Activated T-helper 17 cell treated with anti-CD3 and anti-CD28 coated beads, Interleukin-2, amount 50 U/mL, for 72 hours (primary cell): ENCODE measurements at places on chromosomes 7 and 10. TPM values are rescaled to one million over a fixed set of nuclear protein-coding genes. Genes with fewer than 3 reads are reported as not detected.

The AGR3 gene
- total RNA-seq: not detected

- ATAC-seq: no peak
Measured at GRCh38 chr7:89695241-89695640, 459.0 kb upstream of the STEAP1 start.

GRCh38 chr10:21230219-21230618 is 295.3 kb downstream of the SKIDA1 start:
- no peak for ATAC-seq

The CYP3A4 gene
- not detected for total RNA-seq

The PNLIP gene
- total RNA-seq: not detected

- ATAC-seq: peak; percentile 92
Measured at GRCh38 chr10:71888623-71889387, 37.8 kb upstream of the PSAP start.

DNA sequence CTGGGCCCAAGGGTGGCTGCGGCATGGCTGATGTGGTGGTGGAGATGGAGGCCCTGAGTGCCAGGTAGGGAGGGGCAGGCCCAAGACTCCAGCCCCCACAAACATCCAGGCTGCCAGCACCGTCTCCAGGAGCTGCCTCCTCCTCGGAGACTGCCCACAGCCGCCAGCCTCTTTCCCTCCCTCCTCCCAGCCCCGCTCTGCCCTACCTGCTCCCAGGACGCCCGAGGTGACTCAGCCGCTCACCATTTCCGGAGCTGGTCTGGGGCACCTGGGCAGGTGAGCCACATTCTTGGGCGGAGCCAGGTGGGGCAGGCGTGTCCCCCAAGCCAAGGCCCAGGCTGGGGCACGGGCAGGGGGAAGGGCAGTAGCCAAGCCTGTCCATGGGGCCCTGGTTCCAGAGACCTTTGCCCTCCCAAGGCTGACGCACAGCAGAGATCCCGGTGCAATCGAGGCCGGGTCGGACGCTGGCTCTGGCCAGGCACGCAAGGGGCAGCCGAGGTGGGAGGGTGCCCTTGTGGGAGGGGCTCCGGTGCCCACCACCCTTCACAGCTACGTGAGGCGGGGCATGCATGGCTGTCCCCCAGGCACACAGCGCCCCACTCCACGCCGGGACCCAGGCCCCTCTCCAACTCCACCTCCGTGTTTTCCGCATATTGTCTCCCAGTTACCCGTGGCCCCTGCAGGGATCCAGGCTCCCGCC is 8.8 kb downstream of the ADAP1 start:
- ATAC-seq: no peak

The FBXO24 gene
- 5.6 TPM for total RNA-seq

The PRPS1L1 gene
- total RNA-seq: not detected

The ZNF365 gene
- 0.19 TPM for total RNA-seq

DNA sequence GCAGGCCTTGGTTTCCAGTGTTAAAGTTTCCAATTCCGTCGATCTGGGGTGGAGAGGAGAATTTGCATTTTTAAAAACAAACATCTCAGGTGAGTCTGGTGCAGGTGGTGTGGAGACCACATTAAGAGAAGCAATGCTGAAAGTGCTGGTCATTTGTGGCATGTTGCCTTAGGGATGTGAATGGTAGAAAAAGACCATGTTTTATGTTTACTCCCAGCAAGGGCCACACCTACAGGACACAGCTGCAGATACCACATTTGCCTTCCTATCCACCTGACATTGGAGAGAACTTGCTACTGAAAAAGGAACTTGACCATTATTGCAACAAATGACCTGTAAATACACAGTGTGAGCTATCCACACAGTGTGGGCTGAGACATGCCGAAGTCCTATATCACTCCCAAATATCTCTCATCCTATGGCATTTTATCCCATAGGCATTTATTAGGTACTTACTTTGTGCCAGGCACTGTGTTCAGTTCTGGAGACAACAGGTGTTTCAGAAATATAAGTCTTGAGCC is 183.1 kb downstream of the NRP1 start:
- no peak for ATAC-seq

GRCh38 chr7:130268463-130269317 is 2.0 kb downstream of the CPA2 start:
- ATAC-seq: no peak

- no peak for ATAC-seq
Measured at GRCh38 chr10:4981722-4982471, 18.7 kb downstream of the AKR1C1 start.

The FRMD4A gene
- 2.0 TPM for total RNA-seq

- no peak for ATAC-seq
Measured at GRCh38 chr7:18727115-18727870, 231.7 kb downstream of the HDAC9 start.

DNA sequence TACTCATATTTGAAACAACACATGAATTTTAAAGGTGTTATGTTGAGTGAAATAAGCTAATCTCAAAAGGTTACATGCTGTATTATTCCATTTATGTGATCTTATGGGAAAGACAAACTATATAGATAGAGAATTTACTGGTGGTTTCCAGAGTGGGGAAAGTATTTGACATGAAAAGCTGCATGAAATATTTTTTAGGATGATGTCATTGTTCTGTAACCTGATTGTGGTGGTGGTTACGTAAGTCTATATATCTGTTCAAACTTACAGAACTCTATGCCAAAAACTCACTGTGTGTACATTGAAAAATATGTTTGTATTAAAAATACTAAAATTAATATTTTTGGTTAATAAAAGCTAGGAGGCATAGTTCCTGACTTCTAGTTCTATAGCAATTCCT is 453.0 kb downstream of the SORCS3 start:
- ATAC-seq: no peak

The GIMAP6 gene
- total RNA-seq: 42.3 TPM

DNA sequence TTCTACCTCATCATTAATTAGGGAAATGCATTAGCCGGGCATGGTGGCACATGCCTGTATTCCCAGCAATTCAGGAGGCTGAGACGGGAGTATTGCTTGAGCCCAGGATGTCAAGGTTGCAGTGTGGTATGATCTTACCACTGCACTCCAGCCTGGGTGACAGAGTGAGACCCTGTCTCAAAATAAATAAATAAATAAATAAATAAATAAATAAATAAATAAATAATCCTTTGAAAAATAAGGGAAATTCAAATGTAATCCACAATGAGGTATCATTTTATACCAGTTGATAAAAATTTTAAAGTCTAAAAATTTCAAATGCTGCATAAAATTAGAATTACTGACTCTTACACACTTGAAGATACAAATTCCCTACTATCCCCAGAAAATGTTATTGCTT is 334.3 kb downstream of the ADK start:
- no peak for ATAC-seq

GRCh38 chr10:68861253-68861652 is 33.9 kb downstream of the STOX1 start:
- no peak for ATAC-seq

The LIPM gene
- total RNA-seq: not detected

DNA sequence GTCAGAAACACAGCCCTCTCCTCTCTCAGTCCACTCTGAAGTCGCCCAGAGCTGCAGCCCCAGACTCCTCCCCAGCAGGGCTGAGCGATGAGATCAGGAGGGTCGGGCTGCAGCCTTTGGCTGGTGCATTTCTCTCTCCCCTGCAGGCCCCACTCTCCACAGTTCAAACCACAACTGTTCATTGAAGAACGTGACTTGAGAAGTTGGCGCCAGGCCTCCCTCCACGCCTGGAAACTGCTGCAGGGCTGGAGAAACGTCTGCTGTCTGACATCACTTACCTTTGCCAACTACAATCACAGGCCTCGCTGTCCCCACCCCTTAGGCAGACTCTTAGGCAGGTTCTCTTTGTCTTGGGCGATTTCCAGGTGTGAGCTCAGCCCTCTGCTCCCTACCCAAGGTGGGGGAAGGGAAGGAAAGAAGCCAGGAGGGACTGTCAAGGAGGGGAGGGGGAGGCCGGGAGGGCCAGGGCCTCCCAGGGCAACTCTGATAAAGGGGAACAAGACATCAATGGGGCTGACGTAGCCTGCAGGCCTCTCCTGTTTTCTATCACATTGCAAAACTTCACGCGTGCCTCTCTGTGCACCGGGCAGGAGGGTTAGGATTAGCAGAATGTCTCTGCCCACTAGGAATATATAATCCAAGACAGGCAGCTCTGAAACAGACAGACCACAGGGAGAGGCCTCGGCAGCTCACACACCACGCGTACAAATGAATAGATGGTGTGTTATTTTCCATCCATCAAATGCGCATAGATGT is 32.7 kb downstream of the CALML5 start:
- no peak for ATAC-seq

The VAX1 gene
- total RNA-seq: not detected

The PMS2 gene
- 20.6 TPM for total RNA-seq

DNA sequence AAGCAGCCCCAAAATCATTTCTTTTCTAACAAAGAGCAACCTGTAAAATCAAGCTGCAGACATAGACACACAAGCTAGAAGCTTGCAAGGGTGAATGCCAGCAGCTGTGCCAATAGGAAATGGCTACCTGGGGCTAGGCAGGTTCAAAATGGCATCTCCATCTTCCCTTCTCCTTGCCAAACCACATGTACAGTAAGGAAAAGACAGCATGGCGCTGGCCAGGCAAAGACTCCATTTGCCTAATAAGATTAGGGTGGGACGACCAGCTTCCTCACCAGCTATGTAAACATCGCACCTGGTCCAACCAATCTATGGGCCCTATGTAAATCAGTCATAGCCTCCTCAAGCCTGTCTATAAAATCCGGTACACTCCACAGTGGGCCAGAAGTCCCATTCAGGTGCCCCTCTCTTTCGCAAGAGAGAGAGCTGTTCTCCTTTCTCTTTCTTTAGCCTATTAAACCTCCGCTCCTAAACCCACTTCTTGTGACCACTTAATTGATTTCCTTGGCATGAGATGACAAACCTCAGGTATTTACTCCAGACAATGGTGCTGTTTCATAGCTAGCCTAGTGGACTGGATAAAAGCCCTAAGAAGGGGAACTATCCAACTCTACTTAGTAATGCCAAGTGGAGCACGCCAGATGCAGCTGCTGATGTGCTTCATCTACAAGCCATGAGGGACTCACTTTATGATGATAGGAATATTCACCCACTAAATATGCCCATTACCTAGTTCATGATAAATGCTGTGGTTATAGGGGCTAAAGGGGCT is 44.1 kb downstream of the HTR7 start:
- ATAC-seq: no peak

DNA sequence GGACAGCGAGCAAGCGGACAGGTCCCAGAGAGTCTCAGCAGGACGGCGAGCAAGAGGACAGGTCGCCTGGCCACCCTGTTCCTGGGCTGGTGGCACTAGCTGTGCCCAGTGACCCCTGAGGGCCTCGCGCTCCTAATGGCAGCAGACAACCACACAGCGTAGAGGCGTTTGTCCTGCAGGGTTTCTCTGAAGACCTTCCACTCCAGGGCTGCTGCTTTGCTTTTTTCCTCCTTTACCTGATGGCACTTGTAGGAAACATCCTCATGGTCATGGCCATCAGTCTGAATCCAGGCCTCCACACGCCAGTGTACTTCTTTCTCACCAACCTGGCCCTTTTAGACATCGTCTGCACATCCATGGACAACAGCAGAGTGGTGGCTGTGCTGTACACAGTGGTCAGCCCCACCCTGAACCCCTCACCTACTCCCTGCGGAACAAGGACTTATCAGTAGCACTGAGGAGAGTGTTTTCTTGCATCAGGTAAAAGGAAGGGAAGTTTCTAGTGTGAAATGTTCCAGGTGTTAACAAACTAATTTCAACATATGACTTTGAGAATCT is 27.4 kb downstream of the SCART1 start:
- ATAC-seq: no peak

GRCh38 chr10:61815496-61815895 is 86.0 kb upstream of the ARID5B start:
- no peak for ATAC-seq

- no peak for ATAC-seq
Measured at GRCh38 chr7:95397381-95397780, 1.2 kb upstream of the PON3 start.

DNA sequence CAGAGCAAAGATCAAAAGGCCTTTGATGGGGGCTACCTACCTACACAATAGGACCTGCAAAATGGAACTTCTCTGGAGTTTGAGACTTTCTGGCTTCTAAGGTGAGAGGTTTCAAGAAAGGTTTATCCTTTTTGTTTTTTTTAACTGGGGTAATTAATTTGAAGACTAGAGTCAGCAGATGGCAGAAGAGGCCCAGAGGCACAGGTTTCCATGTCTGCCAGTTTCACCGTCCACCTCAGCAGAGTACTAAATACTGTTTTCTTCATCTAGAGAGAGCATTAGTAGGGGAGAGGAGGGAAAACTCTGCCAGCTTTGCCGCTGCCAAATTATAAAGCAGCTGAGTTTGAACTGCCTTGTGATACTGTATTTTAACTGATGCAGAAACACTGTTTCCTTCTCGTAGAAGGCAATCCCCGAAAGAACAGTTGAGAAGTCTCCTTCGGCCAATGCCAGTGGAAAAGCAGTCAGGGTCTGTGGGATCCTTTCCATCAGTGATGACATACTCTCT is 138.7 kb downstream of the SLC25A13 start:
- ATAC-seq: no peak

- peak; percentile 59 for ATAC-seq
Measured at GRCh38 chr7:150448789-150449147, 1.7 kb upstream of the GIMAP8 start.

DNA sequence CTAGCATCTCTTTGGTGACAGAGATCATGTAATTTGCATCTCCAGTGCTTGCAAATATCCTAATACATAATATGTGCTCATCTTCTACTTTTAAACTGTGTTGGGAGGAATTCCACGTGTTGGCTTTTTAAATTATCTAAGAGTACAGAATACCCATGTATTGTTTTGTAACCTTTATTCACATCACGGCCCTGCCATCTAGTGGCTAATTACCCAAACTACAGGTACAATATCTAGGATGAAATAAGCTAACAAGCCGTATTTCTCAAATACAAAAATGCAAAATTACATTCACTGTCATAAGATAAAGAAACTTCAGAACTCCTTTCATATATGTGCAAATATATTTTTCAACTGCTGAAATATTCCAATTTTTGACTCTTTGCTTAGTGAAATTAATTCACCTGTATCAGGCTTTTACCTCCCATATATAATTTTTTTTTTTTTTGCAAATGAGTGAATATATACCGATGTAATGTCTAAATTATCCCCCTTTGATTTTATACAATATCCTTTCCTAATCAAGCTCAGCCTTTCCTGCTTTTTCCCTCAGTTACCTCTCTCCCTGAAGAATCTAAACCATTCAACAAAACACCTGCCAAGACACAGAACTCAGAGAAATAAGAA is 30.3 kb upstream of the LSM8 start:
- no peak for ATAC-seq
